T-helper 22 cell (primary cell): ENCODE measurements at places on chromosomes 12 and 14.

DNA sequence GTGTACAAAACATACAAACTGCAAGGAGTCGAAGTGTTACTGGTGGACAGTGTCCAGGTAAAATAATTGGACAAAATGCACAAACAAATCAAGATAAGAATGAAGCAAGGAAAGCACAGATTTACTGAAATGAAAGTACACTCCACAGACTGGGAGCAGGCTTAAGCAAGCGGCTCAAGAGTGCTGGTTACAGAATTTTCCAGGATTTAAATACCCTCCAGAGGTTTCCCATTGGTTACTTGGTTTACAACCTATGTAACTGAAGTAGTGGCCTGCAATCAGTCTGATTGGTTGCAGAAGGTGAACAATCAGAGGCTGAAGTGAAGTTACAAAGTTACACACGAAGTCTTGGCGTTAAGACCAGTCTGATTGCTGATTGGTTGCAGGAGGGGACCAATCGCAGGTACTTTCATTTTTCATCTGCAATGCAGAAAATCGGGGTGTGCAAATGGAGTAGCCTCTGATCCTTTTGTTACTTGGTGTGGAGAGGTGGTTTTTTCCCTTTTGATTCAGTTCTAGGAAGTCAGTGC, 11.6 kb upstream of the SCN8A start:
- DNase-seq: no peak

DNA sequence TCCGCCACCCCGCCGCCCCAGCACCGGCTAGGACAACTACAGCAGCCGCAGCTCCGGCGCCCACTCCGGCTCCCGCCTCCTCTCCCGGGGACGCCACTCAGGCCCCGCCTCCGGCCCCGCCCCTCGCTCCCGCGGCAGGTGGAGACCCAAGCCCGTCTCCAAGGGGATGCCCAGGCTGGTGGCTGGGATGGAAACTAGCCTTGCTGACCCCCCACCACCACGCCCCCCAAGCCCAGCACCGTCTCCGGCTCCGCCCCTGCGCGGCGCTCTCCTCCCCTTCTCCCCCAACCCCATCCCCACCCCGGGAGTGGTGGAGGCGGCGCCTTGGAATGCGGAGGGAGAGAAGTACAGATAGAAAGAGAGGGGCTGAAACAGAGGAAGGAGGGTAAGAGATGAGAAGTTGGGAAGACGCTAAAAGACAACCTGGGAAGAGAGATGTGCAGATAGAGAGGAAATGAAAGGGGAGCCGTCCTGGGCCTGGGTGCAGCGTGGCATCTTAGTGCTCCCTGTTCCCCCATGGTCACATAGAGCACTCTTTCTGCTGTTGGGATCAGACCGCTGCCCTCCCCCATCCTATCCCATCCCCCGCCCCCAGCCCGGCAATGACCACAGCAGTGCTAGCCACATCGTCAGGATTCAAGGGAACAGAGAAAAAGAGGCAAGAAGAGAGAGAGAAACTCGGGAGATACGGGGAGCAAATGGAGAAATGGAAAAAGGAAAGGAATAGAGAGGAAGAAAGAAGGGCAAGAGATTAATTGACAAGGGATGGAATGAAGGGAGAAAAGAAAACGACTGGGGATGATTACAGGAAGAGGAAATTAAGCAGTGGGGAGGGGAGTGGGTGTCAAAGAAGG, at the start of gene ITGA7:
Gene ITGA7 (minus strand): TSS at position 64 of the 854 bp plus-strand sequence. CDS start 222 bp downstream, outside the sequence.
- DNase-seq: peak; percentile 54

GRCh38 chr14:105830171-105830570, 303.8 kb downstream of the TMEM121 start:
- no peak for DNase-seq

DNA sequence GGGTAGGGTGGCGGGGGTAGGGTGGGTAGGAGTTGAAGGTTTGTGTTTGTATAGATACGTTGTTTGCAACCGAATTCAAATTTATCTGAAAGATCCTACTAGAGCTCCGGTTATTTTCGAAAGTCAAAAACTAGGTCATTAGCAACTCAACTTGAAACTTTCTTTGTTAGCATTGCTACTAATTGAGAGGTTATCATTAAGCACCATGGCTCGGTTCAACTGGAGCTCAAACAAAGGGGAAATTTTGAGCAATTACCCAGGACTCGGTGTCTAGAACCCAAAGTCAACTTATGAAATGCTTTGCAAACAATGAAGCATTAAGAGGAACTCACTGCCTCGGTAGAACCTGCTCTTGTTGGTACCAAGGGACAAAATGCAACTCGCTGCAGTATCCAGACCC, 207.7 kb downstream of the BCAT1 start:
- no peak for DNase-seq

DNA sequence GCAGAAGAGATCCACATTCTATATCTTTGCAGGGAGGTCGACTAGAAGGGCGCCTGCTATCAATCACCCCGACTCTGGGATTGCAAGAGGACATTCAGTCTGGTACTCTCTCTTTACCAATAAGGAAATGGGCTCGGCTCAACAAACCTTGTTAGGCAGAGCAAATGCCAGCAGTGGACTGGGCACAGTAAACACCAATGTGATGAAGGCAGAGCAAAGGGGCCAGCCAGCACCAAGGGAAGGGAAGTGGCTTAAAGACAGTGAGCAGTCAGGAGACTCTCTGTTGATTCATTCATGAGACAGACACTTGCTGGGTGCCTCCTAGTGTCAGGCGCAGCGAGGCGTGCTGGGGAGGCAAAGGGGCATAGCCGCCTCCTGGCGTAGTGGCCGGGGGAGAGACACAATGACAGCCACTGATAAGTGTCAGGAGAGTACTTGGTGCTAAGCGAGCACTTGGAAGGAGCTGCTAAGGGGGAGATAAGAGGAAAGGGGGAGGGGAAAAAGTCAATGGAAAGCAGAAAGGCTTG, 34.1 kb downstream of the TMCC3 start:
- DNase-seq: no peak

GRCh38 chr14:72513965-72514659, 379.8 kb downstream of the DPF3 start:
- no peak for DNase-seq

DNA sequence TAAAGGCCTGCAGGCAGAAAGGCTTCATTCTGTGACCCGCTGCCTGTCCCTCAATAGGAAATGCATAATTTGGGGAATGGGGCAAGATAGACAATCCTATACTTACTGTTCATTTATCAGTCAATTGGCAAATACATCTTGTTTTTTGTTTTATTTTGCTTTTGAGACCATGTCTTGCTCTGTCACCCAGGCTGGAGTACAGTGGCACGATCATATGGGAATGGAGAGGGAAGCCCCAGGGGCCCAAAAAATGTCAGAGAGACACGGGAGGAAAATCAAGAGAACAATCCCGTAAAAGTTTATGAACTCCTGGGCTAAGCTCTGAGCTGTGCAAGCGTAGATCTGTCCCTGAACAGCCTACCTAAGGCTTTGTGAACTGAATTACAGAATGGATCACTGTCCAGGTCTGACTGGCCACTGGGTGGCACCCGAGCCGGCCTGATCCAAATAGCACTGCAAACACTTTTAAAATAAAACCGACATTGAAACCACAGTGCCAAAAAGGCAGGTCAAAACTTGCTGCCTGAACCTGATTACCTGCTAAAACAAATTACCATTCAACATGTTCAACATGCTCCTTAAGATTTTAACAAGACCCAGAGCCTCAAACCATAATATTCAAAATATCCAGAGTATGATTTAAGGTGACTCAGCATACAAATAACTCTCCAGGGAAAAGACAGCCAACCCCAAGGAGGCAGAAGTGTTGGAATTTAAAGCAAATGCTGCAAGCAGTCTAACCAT, 11.8 kb downstream of the COPS7A start:
- no peak for DNase-seq

DNA sequence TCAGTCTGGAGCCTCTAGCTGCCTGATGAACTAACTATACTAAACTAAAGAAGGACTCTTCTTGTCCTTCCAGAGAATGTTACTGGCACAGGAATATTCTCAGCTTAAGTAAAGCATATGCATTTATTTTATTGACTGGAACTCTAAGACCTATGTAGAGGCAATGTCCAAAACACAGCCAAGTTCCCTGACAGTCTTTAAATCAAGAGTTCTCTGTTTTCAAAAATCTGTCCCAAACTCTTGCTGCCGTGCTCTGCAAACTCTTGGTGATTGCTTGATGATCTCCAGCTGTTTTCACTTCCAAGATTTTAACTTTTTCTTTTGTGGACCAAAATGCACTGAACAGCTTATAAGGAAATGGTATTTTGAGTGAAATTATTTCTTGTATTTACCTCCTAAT, 67.5 kb upstream of the DAAM1 start:
- no peak for DNase-seq

DNA sequence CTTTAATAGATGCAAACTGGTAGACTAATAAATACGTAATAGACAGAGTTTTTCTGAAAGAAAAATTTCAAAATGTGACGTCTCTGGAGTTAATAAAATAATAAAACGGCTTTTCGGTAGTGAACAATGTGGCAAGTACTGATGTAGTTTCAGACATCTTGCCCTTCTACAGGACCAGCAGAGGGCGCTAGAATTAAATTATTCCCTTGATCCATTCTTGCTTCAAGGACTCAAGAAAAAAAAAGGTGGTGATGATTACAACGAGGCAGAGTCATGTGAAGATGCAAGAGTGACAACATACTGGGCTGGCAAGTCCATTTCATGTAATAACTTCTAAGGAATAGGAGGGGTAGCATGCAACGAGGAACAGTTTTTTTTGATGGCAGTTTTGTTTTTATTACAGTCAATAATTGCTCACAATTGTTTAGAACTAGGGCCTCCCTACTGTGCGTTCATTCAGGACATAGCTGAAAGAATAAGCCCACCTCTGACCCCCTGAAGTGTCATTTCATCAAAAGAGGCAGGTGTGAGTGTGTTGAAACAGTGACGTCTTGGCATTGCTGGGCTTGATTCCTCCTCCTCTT, 101.0 kb upstream of the GZMB start:
- DNase-seq: no peak

DNA sequence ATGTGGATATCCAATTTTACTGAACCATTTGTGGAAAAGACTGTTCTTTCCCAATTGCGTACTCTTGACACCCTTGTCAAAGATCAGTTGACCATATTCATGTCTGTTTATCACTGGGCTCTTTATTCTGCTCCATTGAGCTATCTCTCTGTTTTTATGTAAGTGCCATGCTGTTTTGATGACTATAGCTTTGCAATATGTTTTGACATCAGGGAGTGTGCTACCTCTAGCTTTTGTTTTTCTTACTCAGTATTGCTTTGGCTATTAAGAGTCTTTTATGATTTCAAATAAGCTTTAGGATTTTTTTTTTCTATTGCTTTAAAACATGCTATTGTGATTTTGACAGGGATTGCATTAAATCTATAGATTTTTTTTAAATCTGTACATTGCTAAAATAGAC, 194.3 kb downstream of the SNAPC1 start:
- no peak for DNase-seq

GRCh38 chr14:37583358-37584210, 11.5 kb downstream of the FOXA1 start:
- no peak for DNase-seq

GRCh38 chr12:54373649-54374561, 9.6 kb upstream of the GPR84 start:
- no peak for DNase-seq

DNA sequence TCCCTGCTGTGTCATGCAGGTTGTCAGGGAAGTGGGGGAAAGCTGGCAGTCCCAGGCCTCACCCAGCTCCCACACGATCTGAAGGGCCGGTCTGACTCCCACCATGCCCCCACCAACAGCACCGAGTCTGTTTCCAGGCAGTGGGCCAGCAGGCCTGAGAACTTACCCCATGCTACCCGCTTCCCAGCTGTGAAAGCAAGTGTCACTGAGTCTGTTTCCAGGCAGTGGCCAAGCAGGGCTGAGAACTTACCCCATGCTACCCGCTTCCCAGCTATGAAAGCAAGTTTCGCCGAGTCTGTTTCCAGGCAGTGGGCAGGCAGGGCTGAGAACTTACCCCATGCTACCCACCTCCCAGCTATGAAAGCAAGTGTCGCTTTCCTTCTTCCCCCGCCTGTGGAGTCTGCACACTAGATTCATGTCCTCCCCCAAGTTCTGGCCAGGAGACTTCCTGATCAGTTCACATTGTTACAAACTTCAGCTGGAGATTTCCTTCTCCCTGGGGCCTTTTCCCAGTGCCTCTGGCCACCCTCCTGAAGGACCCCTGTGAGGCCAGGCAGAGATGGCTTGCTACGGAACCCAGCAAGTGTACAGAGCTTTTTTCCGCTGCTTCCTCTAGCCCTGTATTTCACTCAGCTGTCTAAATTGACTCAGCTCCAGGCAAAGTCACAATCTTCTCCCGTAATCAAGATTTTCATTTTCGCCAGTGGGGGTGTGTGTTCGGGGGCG, 435.4 kb downstream of the TMTC2 start:
- DNase-seq: no peak

DNA sequence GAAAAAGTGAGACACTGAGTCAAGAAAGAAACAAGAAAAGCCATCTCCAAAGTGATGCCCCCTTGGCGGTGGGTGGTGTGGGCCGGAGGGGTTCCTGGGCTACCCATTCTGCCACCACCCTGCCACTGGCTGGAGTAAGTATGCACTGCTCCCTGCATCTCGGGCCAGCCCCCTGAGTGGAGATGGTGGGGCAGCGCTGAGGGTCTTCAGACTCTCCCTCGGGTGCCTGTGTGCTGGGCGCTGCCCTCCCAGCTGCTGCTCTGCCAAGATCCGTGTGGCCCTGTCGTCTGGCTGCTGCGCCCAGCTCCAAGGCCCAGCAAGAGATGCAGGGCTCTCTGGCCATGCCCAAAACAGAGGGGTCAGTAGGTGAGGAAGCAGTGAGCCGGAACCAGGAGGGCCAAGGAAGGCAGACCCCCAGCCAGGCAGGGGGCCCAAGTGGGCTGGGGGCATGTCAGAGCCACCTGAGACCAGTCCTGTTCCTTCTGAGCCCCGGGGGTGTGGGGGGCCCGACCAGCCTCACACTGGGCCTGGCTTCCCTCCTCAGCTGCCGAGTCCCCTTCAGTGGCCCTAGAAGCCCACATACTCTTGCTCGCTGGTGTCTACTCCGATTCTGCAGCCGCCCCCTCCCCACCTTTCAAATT, 5.2 kb downstream of the GPR132 start:
- no peak for DNase-seq

GRCh38 chr14:102580550-102581110, 11.8 kb upstream of the RCOR1 start:
- no peak for DNase-seq

DNA sequence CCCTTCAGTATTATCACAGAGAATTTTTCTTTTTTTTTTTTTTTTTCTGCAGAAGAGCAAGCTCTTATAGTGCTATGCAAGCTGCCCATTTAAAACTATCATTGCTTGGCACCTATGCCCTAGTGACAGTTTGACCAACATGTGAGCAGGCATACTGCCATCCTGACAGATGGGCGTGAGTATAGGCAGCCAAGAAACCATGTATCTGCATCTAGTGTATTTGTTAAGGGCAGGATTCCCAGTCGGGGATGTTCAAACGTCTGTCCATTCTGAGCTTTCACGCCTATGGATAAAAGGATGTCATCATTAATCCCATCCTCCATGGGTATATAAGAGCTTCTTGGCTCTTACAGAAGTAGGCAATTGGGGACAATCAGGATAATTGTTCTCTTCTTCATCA, 8.8 kb downstream of the VRK1 start:
- no peak for DNase-seq

- no peak for DNase-seq
Observed at GRCh38 chr14:103164779-103165178, 41.5 kb downstream of the TNFAIP2 start.
